ENCODE measurements at places on chromosomes 1 and 21. TPM values are rescaled to one million over a fixed set of nuclear protein-coding genes. Genes with fewer than 3 reads are reported as not detected.

METTL25B gene
- polyA plus RNA-seq: 20.7 TPM

DNA sequence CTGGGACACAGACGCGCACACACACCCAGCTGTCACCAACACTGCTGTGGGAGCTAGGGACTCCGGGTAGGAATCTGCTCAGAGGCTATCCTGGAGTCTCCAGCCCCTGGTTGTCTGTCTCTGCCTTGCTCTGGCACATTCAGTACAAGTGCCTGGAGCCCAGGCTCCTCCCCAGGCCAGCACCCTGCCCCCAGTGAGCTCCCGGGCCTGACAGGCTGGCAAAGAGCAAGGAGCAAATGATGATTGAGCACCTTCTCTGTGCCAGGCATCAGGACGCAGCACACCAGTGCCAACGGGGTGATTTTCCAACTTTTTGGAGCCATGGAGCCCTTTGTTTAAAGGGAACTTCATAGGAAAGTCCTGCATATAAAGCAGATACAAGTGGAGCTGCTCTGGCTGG, 6.5 kb downstream of the CNTN2 start:
- DNase-seq: no peak

DNA sequence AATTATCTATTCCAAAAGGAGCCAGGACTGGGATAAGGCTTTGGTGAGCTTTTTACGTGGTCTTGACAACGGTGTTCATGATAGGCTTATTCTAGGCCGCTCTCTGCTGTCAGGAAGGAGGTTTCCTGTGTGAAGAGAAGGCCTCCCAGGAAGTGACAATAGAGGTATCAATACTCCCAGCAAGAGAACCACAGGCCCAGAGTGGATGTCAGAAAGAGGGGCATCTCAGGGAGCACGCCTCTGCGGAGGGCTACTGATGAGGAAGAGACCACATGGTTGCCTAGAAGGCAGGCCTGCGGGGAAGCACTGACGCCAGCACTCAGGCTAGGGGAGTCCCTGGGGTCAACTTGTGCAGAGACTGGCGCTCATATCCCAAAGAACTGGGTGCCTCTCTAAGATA, 60.4 kb downstream of the ITPKB start:
- no peak for DNase-seq

FMO2 gene
- polyA plus RNA-seq: 1.2 TPM

- no peak for DNase-seq
Observed at GRCh38 chr1:155324717-155325602, 4.3 kb downstream of the RUSC1 start.

DNA sequence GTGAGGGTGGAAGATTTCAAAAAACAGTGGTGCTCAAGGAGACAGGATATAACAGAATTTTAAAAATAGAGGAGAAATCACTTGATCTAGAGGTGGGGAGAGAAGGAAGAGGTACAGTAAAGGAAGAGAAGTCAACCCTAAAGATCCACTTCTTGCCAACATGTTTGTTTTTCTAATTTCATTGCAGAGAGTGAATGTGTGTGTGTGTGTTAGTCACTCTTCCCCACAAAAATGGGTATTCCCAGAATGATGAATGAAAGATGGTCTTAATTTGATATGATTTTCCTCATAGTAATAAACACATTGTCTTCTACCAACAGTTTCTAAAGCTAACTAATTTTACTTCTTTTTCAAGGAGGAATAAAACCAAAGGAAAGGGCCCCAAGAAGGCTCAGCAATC, 74.2 kb upstream of the NGF start:
- no peak for DNase-seq

SEMA6C gene
- polyA plus RNA-seq: 97.0 TPM

GRCh38 chr1:15870421-15870820, 22.9 kb downstream of the SPEN start:
- DNase-seq: no peak

CD34 gene
- polyA plus RNA-seq: 147 TPM

GJA8 gene
- not detected for polyA plus RNA-seq

DCAF8 gene
- polyA plus RNA-seq: 110 TPM

TNFRSF9 gene
- polyA plus RNA-seq: 0.11 TPM

- no peak for DNase-seq
Observed at GRCh38 chr1:201506092-201506491, 831 bp downstream of the CSRP1 start.

FCGR3B gene
- polyA plus RNA-seq: 0.33 TPM

KRTAP27-1 gene
- polyA plus RNA-seq: not detected

DNA sequence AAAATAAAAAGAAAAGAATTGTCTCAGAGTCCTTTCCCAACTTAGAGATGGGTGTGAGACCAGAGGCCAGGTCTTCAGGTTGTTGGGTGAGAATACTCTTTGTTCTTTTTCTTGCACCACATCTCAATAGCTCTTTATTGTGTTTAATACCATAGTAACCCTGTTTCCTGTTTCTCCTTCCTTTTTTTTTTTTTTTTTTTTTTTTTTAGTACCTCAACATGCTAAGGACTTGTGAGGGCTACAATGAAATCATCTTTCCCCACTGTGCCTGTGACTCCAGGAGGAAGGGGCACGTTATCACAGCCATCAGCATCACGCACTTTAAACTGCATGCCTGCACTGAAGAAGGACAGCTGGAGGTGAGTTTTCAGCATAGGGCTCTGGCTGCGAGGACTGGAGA, 24.4 kb downstream of the CELF3 start:
- no peak for DNase-seq

TMEM53 gene
- polyA plus RNA-seq: 5.9 TPM

INAVA gene
- 2.0 TPM for polyA plus RNA-seq

F3 gene
- polyA plus RNA-seq: 2.2 TPM

- DNase-seq: no peak
Observed at GRCh38 chr1:232422898-232423297, 207.0 kb downstream of the SIPA1L2 start.

MAN1C1 gene
- 9.6 TPM for polyA plus RNA-seq

VPS45 gene
- 45.4 TPM for polyA plus RNA-seq

MPZ gene
- 12.5 TPM for polyA plus RNA-seq

DNA sequence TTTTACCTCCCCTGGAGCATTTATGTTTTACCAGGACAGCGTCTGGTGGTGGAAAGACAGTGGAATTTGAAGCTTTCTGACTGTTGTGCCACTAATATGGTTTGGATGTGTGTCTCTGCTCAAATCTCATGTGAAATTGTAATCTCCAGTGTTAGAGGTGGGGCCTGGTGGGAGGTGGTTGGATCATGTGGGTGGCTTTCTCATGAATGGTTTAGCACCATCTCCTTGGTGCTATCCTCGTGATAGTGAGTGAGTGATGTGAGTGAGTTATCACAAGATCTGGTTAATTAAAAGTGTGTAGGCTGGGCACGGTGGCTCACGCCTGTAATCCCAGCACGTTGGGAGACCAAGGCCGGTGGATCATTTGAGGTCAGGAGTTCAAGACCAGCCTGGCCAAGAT, 23.7 kb downstream of the PHLDA3 start:
- no peak for DNase-seq

DNA sequence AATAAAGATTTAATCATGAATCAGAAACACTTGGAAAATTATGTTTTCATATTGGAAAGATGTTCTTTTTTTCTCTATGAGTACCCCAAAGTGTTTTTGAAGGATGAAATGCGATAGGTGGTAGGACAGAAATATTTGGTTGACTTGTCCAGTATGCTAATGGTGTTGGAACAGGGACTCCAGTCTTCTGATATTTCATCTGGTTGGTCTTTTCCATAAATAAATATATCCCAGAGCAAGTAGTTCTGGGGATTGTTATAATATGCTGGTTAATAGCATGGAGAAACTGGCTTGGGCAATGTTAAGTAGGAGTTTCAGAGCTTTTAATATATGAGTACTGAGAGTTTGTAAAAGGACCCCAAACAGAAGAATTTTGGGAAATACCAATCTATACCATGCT, 8.7 kb downstream of the PGM1 start:
- DNase-seq: no peak

IFI44L gene
- 1.0 TPM for polyA plus RNA-seq

GRCh38 chr1:3564921-3565831, 46.1 kb downstream of the MEGF6 start:
- no peak for DNase-seq

OPRD1 gene
- 0.67 TPM for polyA plus RNA-seq

DNA sequence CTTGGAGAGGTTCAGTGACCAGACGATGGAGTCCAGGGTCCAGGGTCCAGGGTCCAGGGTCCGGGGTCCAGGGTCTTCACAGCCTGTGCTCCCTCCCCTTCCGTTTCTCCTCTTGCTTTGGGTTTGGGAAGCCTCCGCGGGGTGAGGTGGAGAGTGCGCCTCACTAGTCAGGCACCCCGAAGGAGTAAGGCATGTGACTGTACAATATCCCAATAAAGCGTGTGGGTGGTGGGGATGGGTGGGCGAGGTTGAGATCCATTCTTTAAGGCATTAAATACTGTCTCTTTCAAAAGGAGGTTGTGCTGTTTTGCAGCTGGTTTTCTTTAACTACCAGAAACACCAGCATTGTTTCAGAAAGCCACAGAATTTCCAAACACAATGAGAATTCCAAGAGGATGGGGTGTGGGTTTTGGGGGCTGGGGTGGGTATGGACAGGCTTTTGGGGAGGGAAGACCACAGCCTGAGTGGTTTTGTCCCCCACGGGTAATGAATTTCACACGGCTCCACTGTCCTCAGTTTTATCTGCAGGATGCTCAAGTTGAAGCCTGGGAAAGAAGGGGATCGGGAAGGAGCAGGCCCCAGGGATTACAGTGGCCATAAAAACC, 65.7 kb downstream of the KIF26B start:
- DNase-seq: no peak

- DNase-seq: no peak
Observed at GRCh38 chr1:45723248-45723930, 27.1 kb downstream of the IPP start.

DNA sequence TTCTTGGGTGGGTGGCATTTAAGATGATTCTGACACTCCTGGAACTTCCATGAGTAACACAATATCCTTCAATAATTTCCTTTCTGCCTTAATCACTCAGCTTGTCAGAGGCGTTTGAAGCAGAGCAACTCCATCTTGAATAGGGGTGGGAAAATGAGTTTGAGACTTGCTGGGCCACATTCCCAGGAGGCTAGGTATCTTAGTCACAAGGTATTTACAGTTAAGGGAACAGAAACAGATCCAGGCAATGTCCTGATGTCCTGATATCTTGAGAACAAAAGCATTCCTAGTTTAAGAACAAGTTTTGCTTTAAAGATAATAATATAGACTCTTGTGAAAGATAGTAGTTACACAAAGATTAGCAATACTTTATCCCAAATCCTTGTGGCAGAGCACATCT, 76.6 kb upstream of the KIAA0040 start:
- DNase-seq: no peak

CENPF gene
- 27.5 TPM for polyA plus RNA-seq

WNT4 gene
- 5.3 TPM for polyA plus RNA-seq

STUM gene
- 13.5 TPM for polyA plus RNA-seq

SYCP1 gene
- not detected for polyA plus RNA-seq

GRCh38 chr1:156691191-156691590, 14.0 kb upstream of the NES start:
- DNase-seq: no peak

PKLR gene
- polyA plus RNA-seq: 0.09 TPM

- DNase-seq: no peak
Observed at GRCh38 chr21:44522753-44523204, 17.2 kb downstream of the KRTAP10-1 start.

BOLA1 gene
- polyA plus RNA-seq: 11.7 TPM

GRCh38 chr1:162466797-162467196, 30.8 kb upstream of the UHMK1 start:
- DNase-seq: no peak

DNA sequence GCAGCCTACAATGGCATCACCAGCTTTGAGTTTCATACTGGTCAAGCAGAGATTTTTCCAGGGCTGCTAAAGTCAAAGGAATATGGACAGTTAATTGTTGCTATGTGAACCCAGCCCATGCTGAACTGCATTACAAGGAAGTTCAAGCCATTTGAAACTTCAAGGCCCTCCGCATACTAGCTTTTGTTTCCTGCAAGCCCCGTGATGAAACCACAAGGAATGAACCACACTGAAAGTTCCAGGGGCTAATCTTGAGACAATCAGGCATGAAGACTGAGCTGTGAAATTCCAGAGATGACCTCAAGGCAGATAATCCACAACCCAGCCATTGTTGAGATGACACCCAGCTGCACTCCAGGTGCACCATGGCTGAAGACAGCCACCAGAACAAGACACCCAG, 180.8 kb downstream of the C1orf21 start:
- DNase-seq: no peak

LEMD1 gene
- not detected for polyA plus RNA-seq

- no peak for DNase-seq
Observed at GRCh38 chr1:97170300-97170699, 448.7 kb downstream of the PTBP2 start.

OR2T8 gene
- polyA plus RNA-seq: not detected

GRCh38 chr1:157047062-157047410, 1.5 kb upstream of the ARHGEF11 start:
- no peak for DNase-seq

GRCh38 chr1:53896635-53897229, 2.7 kb downstream of the DIO1 start:
- no peak for DNase-seq

- no peak for DNase-seq
Observed at GRCh38 chr1:37720231-37721130, 28.2 kb downstream of the CDCA8 start.

DNA sequence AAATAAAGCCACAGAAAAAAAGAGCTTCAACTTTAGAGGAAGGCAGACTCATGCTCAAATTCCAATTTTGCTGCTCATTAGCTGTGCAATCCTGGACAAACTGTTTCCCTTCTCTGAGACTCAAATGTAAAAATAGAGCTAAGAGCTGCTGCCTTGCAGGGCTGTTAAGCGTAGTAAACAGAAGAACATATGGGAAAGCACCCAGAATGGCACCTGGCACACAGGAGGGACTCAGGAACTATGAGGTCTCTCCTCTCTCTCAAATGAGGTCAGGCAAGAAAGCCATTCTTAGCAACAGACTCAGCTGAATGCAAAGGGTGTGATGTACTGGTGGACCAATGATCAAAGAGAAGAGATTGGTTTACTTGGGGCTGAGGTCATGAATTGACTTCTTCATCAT, 61.3 kb downstream of the TRABD2B start:
- DNase-seq: no peak

- DNase-seq: no peak
Observed at GRCh38 chr1:13505020-13505419, 8.8 kb downstream of the LRRC38 start.

KRTAP10-2 gene
- polyA plus RNA-seq: not detected

DNA sequence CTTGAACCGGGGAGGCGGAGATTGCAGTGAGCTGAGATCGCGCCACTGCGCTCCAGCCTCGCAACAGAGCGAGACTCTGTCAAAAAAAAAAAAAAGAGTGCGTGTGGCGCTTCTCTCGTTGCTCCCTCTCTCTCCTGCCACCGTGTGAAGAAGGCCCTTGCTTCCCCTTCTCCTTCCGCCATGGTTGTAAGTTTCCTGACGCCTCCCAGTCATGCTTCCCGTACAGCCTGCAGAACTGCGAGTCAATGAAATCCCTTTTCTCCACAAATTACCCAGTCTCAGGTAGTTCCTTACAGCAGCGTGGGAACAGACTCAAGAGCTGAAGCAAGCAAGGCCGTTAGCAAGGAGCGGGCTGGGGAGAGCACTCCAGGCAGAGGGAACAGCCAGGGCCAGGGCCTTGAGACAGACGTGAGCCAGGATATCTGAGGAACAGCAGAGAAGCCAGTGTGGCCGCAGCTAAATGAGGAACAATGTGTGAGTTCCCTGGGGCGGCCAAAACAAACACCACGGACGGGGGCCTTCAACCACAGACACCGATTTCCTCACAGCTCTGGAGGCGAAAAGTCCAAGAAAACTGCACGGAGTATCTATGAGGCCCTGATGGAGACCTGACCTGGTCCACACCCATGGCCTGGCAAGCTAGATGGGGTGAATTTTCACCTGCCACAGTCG, 54.2 kb upstream of the ETS2 start:
- DNase-seq: no peak

Data from forelimb muscle (tissue), 1 donor.